ENCODE measurements at places on chromosomes 12 and 14.

DNA sequence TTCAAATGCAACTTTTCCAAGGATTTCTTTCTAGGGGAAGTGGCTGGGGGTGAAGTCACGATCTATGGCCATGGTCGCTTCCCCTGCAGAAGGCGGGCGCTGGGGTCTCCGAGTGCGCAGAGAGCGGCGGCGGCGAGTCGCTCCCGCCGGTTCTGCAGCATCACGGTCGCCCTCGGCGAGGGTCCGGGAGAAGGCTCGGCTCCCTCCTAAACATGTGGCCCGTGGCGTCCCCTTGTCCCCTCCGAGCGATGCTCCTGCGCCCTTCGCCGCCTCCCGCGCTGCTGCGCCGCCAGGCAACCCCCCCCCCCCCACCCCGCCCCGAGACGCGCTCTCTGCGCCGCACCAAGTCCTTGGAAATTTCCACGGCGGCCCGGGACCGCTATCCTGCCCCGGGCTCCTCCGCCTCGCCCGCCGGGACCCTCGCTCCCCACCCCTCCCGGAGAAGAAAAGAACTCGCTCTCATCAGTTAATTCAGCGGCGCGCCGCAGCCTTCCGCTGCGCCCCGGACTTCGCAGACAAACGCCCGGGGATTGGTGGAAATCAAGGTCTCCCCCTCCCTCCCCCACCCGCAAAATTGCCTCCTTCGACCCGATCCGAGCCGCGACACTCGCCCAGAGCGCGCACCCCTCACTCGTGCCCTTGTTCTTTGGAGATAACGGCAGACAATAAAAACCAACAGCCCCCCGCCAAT lies at the start of gene ST8SIA1:
TSS of gene ST8SIA1 (minus strand) at position 298 of the 691 bp plus-strand sequence. CDS start 475 bp downstream, outside the sequence.
- H3K27me3 ChIP-seq: no peaks in the 10 kb centered on the region
- DNase-seq: no peak
- no peaks in the 10 kb centered on the region for H3K36me3 ChIP-seq

- no peaks in the 10 kb centered on the region for H3K4me1 ChIP-seq
- H3K36me3 ChIP-seq: no peaks in the 10 kb centered on the region
- no peak for DNase-seq
- no peak overlapping the region for H3K27ac ChIP-seq
Measured at GRCh38 chr12:117350140-117350539, 11.3 kb downstream of the NOS1 start.

GRCh38 chr14:79652513-79653307 lies 558.6 kb downstream of the DIO2 start:
- H3K4me3 ChIP-seq: no peak overlapping the region
- no peaks in the 10 kb centered on the region for H3K27me3 ChIP-seq
- H3K36me3 ChIP-seq: no peaks in the 10 kb centered on the region
- H3K4me1 ChIP-seq: no peaks in the 10 kb centered on the region

DNA sequence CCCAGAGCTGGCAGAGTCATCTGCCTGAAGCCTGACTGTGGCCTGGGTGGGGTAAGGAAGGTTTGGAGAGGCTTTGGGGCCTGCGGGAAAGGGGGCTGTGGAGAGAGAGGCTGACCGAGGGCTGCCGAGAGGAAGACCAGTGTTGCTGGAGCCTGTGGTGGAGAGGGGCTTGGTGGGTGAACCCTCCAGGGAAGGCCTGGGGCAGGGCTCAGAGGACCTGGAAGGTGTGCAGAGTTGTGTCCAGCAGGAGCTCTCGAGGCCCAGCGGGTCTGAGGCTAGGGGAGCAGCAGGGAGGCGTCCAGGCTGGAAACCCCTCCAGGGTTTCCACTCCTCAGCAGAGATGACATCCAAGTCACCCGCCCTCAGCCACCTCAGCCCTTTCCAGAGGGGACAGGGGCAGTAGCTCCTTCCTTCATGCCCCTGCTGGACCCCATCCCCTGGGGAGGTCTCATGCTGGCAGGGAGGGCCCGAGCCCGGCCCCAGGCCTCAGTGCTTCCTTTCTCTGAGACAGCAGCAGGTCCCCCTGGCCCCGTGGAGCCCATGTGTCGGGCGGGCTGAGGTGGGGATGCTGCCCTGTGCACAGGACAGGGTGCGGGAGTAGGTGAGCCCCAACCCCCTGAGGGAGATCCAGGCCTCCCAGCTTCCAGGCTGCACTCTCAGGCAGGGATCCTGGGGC lies 8.4 kb downstream of the CEP170B start:
- no peaks in the 10 kb centered on the region for H3K36me3 ChIP-seq
- H3K4me1 ChIP-seq: no peaks in the 10 kb centered on the region
- H3K27ac ChIP-seq: no peak overlapping the region
- peak; percentile 17 for DNase-seq

- DNase-seq: no peak
- H3K4me3 ChIP-seq: peak overlapping the region; percentile 98
- no peaks in the 10 kb centered on the region for H3K36me3 ChIP-seq
- H3K27me3 ChIP-seq: no peaks in the 10 kb centered on the region
Measured at GRCh38 chr12:8031872-8032241, 659 bp upstream of the FOXJ2 start.
